ENCODE measurements at places on chromosomes 4 and X.

GRCh38 chr4:93016350-93016749, 712.6 kb downstream of the GRID2 start:
- no peak for DNase-seq

DNA sequence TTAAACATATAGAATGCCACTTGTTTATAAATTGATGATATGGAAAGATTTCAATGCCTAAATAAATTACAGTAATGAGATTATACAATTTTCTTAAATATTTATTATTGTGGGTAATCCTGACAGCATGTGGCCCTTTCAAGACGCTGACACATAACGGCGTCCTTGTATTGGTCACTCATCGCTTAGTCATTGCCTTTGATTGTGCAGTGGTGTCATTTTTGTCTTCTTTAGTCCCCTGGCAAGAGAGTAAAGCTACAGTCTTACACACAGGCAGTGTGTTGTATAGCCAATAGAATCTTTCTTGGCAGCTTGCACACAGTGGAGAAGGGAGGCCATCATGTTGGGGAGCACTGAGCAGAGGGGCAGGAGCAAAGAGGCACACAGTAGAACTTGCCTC, 361.8 kb upstream of the GALNT7 start:
- no peak for DNase-seq

DNA sequence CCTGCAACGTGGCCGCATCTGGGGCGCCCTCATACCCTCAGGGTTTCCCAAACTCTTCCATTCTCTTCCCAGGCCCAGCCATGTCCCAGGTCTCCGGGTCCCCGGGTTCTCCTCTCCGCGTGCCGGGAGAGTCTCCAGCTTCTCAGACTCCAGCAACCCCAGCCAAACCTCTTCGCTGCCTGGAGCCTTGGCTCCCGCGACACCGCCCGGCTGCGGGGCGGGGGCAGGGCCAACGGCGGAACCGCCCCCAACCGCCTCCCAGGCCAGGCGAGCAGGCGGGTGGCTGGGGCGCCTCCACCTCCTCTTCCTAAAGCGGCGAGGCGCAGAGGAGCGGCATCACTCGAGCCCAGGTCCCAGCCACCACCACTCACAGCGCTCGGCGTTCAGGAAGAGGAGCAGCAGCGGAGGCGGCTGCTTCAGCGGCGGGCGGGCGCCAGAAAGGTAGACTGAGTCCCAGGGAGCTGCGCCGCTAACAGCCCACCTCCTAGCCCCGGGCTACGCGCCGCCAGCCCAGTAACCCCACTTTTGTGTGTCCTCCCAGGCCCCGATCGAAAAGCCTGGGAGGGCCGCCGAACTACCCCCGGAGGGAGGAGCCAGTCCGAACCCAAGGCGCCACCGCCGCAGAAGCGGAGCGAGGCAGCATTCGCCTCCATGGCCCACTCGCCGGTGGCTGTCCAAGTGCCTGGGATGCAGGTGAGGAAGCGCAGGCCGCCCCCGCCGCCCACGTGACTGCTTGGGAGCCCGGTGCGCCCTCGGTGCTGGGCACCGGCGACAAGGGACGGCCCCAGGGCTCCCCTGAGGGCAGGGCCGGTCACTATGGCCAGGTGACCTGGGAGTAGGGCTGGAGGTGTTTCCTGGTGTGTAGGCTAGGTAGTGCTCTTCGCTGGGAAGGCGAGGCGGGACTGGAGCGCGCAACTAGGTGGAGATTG, at the start of gene STK26:
STK26 (plus strand) TSS at position 336 of the 929 bp plus-strand sequence; CDS start at position 652, 316 bp downstream.
- peak; percentile 9 for DNase-seq

DNA sequence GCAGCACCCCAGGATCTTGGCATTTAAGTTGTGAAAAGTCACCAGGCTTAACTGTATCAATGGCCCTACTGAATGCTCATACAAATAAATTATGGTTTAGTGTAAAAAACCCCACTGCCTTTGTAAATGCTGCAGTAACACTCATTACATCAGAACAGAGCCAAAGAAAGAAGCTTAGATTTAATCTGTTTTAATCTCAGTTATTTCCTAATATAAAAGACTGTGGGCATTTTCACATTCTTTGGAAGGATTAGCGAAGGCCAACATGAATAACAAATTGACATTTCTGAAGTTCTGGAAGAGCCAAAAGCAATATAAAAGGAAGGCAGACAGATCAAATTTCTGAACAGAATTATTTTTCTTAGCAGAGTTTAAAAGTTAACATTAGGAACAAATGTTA, 140.0 kb upstream of the HCCS start:
- DNase-seq = no peak

- DNase-seq = no peak
Measured at GRCh38 chrX:133265331-133265730, 47.2 kb upstream of the TFDP3 start.

GRCh38 chr4:76214177-76214675, 602 bp upstream of the SCARB2 start:
- DNase-seq = no peak

- peak; percentile 23 for DNase-seq
Measured at GRCh38 chr4:180542445-180543100, 1700.6 kb upstream of the TENM3 start.

DNA sequence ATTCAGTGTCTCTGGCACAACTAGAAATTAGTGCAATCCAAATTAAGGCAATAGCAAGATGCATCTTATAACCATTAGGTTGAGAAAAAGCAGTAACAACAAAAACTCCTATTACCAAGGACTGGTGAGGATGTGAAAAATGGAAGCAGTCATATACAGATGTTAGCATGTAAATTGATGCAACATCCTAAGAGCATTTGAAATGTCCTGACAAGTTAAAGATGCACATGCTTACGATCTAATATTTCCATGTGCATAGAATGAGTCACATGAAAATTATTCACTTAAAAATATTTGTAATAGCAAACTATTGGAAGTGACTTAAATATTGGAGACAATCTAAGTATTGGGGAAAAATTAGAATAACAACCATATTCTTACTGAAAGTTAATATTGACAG, 163.0 kb downstream of the FAM13A start:
- no peak for DNase-seq

GRCh38 chr4:86452924-86453531, 93.2 kb upstream of the MAPK10 start:
- no peak for DNase-seq

DNA sequence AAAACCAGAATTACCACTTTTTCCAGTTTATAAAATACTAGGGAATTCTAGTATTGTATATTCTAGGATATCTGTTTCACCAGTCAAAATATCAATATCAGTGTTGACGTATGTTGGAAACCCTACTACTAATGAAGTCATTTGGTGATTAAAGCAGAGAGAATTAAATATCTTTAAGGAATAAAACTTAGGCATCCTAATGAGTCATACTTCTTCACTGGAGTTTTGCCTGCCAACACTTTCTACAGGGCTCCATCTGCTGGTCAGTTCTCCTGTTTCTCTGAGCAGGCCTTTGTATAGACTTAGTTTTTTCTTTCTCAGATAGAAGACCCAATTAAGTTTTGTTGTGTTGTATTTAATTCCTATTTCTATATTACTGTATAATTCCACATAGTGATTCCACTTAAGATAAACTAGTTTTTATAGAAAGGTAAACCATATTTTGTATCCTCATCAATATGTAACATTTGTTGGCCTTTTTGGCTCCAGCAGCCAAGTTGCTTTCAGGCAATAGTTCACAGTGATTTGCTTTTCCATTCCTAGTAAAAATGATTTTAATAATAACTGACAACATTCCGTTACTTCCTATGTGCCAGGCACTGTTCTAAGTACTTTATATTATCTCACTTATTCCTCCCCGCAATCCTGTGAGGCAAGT, 3.5 kb downstream of the AP1AR start:
- DNase-seq = peak; percentile 60

DNA sequence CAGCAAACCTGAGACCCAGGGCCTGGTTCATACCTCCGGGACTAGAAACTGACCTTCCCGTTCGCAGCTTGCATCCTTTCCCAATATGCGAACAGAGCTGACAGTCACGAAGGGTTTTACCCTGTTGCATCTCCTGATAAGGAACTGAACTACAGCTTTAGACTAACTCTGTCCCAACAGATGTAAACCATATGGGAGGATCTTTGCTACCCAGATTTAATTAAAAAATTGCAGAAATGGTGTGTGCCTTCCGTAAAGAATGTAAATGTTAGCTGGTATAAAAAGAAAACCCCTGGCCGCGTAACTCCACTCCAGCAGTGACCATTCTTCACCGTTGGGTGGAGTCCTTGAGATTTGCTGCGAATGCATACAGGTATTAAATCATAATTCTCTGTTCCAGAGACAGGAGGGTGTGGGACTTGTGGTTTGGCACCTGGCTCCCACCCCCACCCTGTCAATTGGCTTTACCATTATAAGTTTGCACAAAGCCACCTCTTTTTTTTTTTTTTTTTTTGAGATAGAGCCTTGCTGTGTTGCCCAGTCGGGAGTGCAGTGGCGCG, 40.6 kb upstream of the SORCS2 start:
- no peak for DNase-seq

DNA sequence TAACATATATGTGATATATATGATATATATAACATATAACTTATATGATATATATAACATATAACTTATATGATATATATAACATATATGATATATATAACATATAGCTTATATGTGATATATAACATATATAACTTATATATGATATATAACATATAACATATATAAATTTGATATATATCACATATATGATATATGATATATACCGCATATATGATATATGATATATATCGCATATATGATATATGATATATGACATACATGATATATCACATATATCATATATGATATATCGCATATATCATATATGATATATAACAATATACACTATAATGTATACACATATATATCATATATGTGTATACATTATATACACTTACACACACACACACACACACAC, 114.3 kb downstream of the ELOVL6 start:
- DNase-seq = no peak

- no peak for DNase-seq
Measured at GRCh38 chr4:153638011-153638410, 46.1 kb upstream of the TLR2 start.

GRCh38 chr4:74540193-74540592, 95.3 kb downstream of the AREG start:
- DNase-seq = no peak

- no peak for DNase-seq
Measured at GRCh38 chr4:53306729-53307128, 59.1 kb downstream of the SCFD2 start.

- no peak for DNase-seq
Measured at GRCh38 chr4:152073351-152074087, 312.7 kb upstream of the GATB start.
